ENCODE measurements at places on chromosomes 12 and 14.

GRCh38 chr12:119476951-119477350 lies 116.6 kb upstream of the TMEM233 start:
- no peak for DNase-seq

GRCh38 chr12:115617391-115617790 lies 660.1 kb downstream of the MED13L start:
- no peak for DNase-seq

- DNase-seq = no peak
Measured at GRCh38 chr12:94710933-94711332, 60.6 kb upstream of the TMCC3 start.

DNA sequence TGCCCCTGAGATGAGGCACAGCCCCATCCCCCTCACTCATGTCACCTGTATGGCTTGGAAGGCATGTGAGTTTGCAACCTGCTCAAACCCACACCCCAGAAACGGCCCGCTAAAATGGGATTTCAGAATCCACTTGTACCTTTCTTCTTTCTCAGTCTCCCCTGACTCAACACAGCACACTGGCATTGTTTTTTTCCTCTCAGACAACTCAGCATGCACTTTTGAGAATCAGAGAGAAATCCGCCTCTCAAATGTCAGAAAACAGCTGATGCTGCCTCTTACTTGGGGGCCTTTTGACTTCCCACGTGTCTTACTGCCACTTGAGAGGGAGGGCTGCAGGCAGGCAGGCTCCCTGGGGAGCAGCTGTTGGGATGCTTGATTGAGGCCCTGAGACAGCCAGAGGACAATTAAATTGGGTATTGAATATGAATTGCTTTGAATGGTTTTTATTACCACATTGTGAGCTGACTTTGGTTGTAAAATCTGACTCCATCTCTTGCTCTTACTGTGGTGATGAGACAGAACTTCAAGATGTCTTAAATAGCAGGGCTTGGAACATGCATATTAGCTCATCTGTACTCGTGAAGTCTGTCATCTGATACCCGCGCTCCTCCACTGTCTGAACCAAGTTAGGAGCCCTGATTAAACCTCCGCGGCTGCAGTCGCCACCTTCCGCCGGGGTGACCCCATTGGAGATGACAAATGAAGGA lies 96.6 kb downstream of the APAF1 start:
- DNase-seq = no peak

DNA sequence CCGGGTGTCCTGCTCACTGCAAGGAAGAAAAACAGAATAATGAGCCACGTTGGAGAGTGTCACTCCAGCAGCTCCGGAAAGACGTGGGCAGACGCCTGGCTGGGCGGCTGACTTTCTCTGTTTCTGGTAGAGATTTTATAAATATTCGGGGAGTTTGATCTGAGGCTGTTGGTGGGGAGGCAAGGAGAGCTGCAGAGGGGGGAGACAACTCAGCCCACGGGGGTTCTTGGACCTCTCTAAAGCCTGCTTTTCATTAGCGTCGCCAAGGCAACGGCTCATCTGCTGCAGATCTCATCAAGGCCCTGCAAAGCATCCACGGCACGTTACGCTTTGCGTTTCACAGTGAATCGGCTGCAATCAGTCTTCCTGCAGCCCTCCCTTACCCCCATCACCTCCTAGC lies 207.2 kb downstream of the ZFP36L1 start:
- DNase-seq = no peak

DNA sequence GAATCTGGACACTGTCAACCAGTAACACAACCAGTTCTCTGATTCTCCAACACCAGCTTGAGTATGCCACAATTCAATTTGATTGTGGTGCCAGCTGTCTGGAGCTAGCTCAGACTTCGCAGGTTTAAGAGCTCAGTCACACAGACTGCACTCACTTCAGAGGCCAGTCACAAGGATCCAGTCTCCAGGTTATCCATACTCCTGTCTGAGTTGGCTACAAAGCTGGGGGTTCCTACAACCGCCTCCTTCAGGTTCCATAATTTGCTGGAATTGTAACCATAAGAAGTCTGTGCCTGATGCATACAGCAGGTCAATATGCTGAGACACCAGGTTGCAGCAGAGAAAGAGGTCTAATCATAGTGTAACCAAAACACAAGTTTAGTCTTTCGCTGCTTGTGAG lies 70.5 kb upstream of the CPSF6 start:
- no peak for DNase-seq

DNA sequence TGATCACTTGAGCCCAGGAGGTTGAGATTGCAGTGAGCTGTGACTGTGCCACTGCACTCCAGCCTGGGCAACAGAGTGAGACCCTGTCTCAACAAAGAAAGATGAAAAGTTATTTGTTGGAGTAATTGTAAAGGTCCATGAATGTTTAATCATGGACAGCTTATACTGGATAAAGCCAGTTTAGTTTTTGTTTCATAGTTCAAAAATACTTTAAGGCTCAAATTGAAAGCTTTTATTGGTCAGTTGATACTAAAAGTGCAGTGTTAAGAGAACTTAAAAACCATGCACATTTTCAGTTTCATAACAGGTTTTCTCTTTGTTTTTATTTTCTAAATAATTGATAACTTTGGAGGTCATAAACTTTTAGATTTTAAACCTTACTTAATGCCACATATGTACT lies 108.4 kb downstream of the MON2 start:
- no peak for DNase-seq

All from NCI-H1092 (cell line).